ENCODE measurements at places on chromosomes 4 and X.

GRCh38 chrX:132393085-132393484, 95.8 kb downstream of the MBNL3 start:
- DNase-seq, result no peak

DNA sequence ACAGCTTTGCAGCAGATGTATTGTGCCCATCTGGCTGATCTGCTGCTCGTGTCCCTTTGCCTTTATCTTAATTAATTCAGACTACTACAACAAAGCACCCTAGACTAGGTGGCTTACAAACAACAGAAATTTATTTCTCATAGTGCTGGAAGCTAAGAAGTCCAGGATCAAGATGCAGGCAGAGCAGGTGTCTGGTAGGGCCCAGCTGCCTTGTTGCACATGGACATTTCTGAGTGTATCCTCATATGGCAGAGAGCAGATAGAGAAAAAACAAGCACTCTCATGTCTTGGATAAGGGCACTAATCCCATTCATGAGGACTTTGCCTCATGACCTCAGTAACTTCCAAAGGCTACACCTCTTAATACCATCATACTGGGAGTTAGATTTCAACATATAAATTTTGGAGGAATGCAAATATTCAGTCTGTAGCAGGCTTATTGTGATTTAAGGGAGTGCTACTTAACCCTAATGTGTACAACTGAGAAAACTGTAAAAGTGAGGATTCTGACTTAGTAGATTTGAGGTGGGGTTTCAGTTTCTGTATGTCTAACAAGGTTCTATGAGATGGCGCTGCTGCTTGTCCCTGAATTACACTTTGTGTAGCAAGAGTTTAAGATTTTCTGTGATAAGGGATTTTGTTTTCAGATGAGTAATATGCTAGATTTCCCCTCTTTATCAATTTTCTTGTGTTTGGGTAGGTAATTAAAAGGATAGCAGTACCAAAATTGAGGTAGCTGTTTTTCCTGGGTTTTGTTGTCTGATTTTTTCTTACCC, 473.2 kb upstream of the TECRL start:
- no peak for DNase-seq

DNA sequence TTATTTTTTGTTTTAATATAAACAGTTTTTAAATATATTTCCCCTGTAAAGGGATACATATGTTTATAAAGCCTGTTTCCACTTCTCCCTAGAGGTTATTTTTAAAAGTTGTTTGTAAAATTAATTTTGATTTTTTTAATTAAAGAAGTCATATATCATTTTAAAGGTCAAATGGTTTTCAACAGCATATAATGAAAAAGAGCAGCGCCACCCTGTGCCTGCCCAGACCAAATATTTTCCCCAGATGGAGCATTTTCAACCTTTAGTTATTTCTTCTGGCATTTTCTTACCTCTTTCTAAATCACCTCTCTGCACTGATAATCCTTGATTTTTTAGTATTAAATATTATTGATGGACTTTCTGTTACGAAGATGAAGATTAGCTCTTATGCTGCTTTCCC, 21.0 kb downstream of the MSX1 start:
- no peak for DNase-seq

- no peak for DNase-seq
Measured at GRCh38 chrX:45889471-45889870, 655.8 kb downstream of the ZNF674 start.

GRCh38 chr4:25308761-25309160, 3.8 kb upstream of the ZCCHC4 start:
- DNase-seq, result no peak

- no peak for DNase-seq
Measured at GRCh38 chr4:184477201-184477999, 3.0 kb upstream of the IRF2 start.

- DNase-seq, result no peak
Measured at GRCh38 chr4:81085291-81085690, 54.8 kb downstream of the BMP3 start.

DNA sequence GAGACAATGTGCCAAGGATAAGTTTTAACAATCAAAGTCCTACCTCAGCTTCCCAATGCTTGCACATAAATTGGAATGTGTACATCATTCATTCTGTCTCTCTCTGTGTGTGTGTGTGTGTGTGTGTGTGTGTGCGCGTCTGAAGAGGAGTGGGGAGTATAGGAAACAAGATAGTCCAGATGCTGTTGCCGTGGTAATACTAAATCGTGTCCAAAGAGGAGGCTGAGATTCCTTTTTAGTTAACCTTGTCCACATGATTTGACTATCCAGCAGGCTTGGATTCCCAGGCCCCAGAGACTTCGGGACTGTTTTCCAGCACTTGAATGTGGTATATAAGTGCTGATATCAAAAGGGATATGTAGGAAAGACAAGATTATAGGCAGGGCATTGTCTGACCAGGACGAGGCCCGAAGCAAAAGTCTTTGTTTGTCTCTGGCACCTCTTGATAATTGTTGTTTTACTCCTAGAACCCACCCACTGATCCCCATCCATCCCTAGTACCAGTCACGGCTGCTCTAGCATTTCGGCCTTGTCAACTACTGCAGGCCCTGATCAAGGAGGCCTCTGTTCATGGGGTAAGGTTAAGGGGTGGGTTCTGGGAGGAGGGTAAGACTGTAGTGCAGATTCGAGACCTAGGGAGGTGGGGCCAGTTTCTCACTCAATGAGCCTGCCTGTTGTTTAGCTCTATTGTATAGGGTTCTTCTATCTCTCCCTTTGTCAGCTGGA, 3.9 kb downstream of the PLP1 start:
- DNase-seq, result no peak

DNA sequence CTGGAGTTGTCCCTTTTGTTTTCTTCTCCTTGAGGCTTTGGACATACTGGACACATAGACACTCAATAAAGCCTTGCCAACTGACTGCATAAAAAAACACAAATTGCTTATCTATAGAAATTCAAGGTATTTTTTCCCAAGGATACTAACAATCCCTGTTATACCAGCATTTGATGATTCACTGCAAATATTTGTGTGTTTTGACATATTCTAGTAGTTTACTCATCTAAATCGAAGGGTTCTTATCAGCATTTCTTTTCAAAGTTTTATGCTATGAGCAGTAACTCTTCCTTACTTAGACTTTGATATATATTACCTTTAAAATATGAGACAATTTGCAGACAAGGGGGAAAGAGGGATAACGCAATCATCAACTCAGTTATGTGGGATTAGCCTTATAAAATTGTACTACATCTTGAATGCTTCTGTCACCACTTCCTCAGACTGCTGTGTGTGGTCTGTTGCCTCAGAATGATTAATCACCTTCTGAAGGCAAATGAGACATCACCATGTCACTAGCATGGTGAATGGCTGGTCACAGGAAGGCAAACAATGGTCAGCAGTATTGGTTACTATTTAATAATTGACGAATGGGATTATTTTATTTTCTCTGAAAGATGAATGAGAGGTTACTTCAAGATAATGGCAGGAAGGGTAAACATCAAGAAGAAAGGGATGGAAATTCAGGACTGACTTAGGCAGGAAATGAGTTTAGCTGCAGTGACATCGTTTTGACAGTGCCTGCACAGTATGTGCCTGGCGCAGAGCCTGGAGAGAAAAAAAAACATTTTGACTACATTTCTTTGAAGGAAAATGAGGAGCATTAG, 544.3 kb upstream of the CNKSR2 start:
- no peak for DNase-seq

DNA sequence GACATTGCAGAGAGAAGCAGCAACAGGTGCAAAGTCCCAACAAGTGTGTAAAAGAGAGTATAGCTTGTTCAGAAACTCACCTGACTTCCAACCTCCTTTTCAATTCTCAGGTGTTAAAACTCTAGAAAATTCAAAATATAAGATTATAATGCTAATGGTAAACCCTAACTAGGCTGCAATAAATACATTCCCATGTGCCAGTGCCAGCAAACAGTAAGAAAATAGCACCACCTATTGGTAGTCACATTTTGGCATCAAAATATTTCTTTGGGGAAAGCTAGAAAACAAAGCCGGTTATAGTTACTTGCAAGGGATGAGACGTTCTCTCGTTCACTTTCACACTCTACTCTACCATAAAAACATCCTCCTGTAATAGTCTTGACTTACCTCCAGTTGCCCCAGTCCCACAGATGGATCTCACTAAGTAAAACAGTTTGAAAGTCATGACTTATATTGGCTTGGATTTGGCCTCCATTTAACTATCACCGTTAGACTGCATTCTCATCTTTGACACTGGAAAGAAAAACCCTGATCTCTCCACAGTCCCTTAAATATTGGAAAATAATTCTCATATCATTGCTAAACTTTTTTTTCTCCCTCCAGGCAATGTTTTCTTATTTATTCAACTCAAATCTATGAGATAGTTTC, 9.6 kb downstream of the BMP3 start:
- DNase-seq, result no peak

DNA sequence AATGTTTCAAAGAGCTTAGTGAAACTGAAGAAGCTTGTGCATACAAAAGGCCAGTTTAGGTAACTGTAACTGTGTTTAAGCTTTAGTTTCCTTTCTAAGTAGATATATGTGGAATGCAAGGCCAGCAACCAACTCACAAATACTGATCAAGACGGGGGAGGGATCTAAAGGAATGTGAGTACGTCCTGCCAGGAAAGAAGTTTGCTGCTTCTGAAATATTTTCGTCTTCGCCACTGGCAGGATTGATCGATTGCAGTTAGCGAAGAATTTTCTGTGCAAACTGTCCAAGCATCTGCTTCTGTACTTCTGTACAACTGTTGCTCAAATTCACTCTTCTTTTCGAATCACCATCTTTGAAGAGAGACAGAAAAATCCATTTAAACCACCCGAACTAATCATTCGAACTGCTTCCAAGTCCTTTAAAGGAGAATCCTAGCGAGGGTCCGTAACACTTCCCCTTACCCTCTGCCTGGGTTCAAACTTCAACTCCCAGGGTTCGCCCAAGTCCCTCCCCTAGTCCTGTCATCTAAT, 373 bp upstream of the INTS6L start:
- DNase-seq, result no peak

DNA sequence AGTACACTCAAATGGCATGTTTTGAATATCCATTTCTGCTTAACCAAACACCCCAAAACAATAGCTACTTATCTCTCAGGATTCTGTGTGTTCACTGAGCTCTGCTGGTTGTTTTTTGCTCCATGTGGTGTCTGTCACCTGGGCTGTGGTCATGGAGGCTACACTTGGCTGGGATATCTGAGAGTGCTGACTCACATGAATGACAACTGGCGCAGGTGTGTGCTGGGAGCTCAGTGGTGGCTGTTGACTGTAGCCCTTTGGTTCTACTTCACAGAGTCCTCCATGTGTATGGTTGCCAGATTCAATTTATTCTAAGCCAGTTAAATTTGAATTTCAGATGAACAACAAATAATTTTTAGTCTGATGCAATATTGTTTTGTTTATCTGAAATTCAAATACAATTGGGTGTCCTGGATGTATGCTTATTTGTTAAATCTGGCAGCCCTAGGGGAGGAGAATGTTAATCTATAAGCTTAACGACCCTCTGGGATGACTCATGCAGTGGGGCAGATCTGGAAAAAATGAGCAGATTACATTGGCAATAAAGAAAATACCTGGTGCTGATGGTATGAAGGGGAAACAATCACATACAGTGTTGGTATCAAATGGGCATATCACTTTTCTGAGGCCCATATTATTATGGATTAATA, 28.2 kb upstream of the TCEAL4 start:
- DNase-seq, result no peak

DNA sequence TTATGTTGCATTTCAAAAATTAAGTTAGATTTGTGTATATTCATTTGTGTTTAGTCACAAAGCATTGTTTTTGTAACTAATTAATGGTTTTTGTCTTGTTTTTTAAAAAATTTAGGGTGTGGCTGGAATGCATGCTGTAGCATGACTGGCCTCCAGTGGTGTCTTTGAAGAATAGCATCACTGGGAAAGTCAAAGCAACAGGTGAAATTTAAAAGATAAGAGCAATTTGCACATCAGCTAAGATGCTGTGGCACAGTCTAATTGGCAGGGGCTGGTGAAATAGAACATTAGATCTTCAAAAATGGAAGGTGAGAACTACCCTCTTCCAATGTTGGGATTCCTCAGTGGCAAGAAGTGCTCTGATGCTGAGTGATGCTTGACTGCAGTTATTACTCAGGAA, 45.3 kb downstream of the ANK2 start:
- no peak for DNase-seq

GRCh38 chr4:81905971-81906370, 434.3 kb upstream of the RASGEF1B start:
- DNase-seq, result no peak

Data from CMK (cell line).